ENCODE measurements at places on chromosomes 3 and 15.

DNA sequence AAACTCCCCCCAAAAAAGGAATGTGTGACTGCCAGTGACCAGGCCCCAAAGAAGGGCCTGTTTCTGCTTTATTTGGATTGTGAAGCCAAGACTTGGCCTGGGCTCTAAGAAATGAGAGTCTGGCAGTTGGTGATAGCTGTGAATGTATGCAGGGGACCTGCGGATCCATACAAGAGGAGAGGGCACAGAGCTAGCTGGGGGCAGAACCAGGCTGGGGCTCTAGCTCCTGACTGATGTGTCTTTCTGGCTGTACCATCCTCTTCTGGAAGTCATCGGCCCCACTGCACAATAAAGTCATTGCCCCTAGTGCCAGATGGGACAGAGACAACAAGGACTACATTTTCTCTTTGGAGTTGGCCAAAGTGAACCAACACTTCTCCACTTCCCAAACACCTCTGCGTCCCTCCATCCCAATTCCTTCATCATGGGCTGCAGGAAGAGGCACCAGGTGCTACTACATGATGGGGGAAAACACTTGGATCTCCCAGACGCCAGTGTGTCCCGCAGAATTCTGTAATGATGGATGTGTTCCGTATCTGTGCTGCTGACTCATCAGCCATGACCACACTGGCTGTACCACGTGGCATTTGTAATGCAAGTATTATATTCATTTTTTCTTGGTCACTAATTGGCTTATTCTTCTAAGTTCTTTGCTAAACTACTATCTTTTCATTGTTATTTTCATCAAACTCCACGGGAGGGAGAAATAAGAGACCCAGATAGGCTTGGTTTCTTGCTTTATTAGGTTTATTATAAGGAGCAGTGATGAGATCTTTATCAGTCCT lies 1.7 kb upstream of the PLA2G4F start:
- no peak for DNase-seq

DNA sequence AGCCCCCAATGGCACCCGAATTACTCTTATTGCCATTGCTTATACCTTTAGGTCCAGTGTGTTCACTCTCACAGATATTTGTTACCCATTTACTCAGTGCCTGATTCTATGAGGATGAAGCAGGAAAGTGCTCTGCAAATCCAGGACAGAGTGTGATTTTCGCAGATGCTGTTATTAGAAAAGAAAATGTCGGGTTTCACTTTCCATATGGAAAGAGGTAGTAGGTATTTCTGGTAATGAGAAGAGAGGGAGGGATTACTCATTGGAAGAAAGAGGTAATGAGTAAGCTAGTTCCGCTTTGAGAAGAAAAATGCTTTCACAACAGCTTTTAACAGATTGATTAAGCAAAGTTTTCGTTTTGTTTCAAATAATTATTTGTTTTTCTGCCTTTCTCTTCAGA lies 336.3 kb upstream of the CFAP20DC start:
- DNase-seq, result no peak

DNA sequence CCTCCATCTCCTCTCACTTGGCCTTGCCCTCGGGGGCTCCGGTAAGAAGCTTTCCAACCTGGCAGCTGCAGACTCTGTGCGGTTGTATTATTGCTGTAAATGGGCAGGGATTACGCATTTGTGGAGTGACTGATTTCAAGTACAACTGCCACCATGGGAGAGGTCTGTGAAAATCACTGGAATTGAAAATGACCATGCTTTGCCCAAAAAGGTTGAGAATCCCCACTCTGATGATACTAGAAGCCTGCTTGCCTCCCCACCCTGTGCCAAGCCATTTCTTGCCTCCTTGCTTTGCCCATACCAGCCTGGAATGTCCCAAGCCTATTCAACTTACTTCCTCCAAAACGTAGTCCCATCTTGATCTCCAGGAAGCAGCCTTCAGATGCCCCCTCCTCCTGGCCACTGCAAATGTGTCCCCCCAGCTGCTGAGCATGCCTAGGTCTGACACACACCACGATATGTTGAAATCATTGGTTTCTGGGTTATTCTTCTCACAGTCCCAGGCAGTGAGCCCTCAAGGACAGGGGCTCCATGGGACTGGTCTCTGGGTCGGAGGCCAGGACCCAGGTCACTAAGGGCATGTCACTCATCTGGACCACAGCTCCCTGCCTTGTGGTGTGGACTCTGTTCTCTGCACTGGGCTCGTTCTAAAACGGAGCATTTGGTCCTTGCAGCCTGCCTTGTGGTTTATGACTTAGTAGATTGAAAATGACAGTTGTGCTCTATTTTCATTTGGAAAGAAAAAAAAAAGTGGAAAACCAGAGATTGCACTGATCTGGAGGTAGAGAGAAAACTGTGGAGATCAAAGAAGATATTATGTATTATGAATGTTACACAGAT lies 42.9 kb downstream of the SMAD3 start:
- DNase-seq, result no peak

DNA sequence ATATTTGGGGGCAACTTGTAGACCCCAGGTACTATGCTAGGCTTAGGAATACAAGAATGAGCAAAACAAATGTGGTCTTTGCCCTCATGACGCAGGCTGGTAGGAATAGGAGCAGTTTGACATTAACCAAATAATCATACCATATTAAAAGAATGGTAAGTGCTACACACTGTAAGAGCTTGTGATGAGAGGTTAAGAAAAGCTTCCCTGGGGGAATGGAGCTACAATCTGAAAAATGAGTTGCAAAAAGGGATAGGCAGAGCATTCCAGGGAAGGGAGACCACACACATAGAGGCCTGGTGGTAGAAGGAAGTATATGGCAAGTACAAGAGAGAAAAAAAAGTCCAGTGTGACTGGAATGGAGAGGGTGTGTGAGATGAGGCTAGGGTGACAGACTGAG lies 37.3 kb downstream of the TMOD3 start:
- no peak for DNase-seq

- DNase-seq, result no peak
These were observed 48.2 kb upstream of the FHIT start for GRCh38 chr3:61299343-61300005.

GRCh38 chr3:69445024-69445423 lies 59.1 kb upstream of the FRMD4B start:
- DNase-seq, result no peak

- DNase-seq, result no peak
These were observed 280.2 kb upstream of the NR2E3 start for GRCh38 chr15:71530116-71530515.

- DNase-seq, result no peak
These were observed 5.4 kb upstream of the IREB2 start for GRCh38 chr15:78432664-78433063.

DNA sequence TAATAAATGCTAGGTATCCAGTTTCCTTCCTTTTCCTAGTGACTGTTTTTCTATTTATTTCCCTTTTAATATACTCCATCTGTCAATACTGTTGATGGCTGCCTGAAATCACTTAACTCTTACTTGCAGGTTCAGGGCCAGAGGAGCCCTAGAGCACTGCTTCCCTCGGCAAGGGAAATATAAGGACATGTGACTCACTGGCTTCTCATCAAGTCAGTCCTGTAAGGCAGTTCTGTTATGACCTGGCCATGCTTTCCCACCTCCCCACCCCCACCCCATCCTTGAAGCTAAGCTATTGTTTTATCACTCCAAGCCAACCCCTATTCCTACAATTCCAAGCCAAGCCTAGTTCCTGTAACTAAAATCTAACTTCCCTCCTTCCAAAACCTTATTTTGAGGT lies 800.7 kb downstream of the ROBO1 start:
- DNase-seq, result no peak

- no peak for DNase-seq
These were observed 45.3 kb upstream of the SLCO2A1 start for GRCh38 chr3:134074790-134075567.

DNA sequence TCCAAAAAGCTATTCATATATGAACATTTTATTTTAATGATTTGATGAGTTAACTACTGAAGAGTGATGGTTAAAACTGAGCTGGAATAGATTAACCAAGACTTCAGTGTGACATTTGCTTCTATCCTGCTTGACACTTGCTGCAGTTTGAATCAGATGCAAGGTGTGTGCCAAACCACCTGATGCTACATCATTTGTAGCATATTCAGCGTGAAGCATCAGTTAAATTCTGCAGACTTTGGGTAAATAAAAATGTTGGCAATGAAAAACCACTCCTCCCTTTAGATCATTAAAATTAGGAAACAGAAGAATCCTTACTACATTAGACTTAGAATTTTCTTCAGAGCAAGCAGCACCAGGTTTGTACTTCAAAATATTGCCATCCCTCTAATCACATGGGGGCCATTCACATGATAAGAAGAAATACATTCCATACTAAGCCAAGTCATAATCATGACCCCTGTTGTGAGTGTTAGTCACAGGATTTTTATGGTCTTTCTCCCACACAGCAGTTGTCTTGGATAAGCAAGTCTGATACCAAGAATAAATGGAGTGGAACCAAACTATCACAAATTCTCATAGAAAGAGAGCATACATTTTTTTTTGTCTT lies 160.7 kb upstream of the TNIK start:
- DNase-seq, result no peak

GRCh38 chr3:186333256-186333655 lies 28.8 kb downstream of the DGKG start:
- DNase-seq, result no peak

DNA sequence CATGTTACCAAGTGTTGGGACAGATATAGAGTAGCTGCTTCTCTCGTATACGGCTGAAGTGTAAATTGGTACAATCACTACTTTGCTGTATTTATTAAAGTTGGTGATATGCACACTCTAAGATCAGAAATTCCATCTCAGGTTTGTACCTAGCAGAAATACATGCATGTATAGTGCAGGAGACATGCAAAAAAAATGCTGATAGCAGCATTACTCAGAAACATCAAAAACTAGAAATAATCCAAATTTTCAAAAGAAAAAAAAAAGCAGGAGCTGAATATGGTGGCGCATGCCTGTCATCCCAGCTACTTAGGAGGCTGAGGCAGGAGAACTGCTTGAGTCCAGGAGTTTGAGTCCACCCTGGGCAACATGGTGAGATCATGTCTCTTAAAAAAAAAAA lies 31.3 kb upstream of the BCL2A1 start:
- DNase-seq, result no peak

DNA sequence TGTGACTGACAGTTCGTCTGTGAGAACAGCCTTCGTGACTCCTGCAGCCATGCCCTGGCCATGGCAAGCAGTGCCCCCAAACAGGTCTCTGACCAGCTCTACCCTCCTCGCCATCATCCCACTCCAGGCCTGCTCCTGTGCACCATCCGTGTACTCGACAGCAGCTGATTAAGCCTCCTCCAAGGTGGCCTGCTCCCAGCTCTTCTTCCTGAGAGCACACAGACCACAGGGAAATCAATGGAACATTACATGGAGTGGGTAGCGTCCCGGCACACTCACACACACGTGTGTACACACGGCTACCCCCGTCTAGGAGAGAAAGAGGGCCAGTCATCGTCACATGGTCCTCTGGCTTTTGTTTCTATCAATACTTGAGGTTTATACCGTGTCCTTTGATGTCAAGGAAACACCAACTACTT lies 21.1 kb downstream of the ANXA2 start:
- DNase-seq, result no peak

- DNase-seq, result peak; percentile 40
These were observed 755 bp downstream of the PTPN9 start for GRCh38 chr15:75578173-75578947.

- peak; percentile 31 for DNase-seq
These were observed 102.1 kb downstream of the SRGAP3 start for GRCh38 chr3:9147215-9147895.

DNA sequence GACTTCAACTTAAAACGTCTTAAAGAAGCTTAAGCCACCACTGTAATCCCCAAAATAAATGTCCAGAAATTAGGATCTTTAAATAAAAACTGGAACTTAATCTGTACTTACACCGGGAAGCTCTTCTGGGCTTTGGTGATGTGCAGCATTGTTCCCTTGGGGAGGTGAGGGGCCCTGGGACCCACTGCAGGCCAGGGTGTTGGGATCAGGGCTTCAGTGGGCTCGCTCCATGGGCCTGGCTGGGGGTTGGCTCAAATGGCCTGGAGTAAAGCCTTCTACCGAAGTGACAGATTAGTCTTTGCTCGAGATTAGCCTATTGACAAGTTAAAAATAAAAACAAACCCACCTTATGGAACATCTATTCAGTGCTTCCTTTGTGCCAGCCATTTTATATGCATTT lies 6.1 kb upstream of the RNU6-1 start:
- no peak for DNase-seq

GRCh38 chr3:55526332-55527030 lies 39.4 kb upstream of the WNT5A start:
- peak; percentile 87 for DNase-seq

- no peak for DNase-seq
These were observed 1.4 kb downstream of the EPHB1 start for GRCh38 chr3:134796281-134797056.

GRCh38 chr3:108177536-108177935 lies 44.7 kb downstream of the IFT57 start:
- DNase-seq, result no peak

- no peak for DNase-seq
These were observed 382.9 kb downstream of the GABRG3 start for GRCh38 chr15:27353856-27354255.

DNA sequence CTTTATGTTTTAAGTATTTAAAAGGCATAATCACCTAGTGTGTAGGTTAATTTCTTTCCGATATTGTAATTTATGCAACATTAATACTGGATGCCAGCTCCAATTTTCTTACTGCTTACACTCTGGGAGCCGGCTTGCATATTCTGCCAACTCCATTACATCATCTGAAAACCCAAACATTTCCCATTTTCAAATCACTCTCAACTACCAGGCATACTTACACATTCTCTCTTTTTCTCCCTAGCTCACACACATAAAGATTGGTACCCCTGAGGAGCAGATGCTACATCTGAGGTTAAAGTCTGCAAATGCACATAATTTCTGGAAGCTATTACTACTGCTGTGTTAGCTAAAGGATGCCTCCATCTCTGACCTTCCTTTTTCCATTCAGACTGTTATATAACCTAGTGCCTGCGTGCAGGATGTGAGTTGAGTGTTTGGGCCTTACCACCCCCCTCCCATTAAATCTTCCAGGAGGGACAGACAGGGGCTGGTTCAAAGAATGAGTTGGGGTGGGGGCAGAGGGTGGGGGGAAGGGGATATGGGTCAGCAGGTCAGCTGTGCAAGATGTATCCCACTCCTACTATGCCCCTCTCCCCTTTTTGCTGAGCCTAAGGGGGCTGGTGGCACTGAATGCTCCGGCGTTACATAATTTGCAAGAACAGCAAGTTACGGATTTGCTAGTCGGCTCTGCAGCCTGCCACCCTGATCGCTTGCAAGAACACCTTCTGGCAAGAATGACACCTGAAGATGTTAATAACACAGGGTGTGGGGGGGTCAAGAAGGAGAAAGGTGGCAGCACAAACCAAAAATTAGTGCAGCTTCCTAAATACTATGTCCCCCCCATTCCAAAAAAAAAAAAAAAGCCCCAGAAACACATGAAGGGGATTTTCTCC lies 2.5 kb downstream of the RORA start:
- DNase-seq, result no peak

Measured in T47D (cell line).